ENCODE measurements at places on chromosomes 1 and 21.

GRCh38 chr21:18499761-18500376 lies 96.3 kb upstream of the TMPRSS15 start:
- DNase-seq, result no peak

- DNase-seq, result peak; percentile 65
Observed at GRCh38 chr1:30718636-30719405, 4.6 kb downstream of the MATN1 start.

DNA sequence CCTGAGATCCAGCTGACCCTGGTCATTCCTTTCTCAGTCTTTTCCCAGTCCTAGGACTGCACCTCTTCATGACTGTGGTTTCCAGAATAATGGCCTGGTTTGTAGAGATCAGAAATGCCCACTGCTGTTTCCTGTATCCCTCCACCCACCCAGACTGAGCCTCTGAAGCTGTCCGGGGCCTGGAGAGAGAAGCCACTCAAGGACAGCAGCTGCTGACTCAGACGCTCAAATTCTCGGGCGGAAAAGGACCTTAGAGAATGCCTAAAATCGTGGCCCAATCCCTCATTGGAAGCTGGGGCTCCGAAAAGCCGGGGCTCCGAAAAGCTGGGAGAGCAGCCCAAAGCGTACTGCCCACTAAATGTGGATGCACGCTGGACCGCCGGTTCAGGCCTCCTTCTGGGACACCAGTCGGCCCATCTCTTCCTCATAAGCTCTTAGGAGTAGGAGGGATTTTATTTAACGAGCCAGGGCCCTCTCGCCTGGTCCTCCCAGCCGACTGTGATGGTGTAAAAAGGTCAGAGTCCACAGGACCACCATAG lies 7.8 kb upstream of the GPR61 start:
- DNase-seq, result no peak

GRCh38 chr1:9787702-9788101 lies 36.1 kb downstream of the CLSTN1 start:
- peak; percentile 4 for DNase-seq

DNA sequence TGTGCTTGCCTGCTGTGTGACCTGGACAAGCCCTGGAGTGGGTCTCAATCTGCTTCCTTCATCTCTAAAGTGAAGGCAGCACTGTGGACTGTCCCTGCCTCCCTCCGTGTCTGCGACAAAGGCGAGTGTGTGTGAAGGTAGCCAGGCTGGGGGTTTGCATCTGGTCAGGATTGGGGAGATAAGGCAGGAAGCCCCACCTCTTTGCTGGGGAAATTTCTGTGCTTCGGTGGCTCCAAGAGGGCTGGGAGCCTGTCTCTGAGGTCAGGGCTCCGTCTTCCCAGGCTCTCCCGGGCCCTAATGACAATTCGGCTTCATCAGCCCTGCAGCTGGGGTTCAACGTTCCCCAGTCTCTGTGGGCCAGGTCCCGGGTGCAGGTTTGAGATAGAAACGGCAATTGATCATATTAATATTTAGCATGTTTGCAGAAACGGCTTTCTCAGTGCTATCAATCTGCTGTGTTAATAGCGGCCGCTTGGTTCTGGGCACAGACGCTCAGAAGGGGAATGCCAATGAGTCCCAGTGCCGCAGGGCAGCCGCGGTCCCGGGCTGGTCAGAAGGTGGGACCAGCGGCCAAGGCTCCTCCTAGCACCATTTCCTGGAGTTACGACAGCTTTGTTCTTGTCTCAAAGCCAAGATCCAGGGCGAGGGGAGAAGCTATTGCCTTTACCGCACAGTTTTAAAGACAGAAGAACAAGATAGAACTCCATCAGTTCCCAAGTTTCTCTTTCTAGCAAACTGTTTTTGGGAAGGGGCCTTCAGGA lies 105.7 kb downstream of the PRDM16 start:
- DNase-seq, result no peak

GRCh38 chr1:245566952-245567351 lies 412.2 kb downstream of the KIF26B start:
- DNase-seq, result no peak

DNA sequence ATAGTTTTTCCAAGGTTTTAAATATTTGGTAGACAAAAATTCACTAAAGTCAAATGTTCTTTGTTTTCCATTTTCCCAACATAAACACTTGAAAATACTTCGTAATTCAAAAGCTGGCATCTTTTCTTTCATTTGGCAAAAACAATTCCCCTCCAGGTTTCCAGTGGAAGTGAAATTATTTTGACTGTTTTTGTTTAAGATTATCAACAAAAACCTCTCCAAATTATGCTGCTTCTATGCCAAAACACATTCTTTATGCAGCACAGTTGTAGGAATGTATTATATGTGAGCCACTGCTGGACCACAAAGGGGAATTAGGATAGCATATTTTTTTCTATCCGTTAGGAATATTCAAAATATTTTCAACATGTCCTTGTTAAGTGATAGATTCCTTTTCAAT lies 44.1 kb downstream of the SLC5A9 start:
- DNase-seq, result no peak

- no peak for DNase-seq
Observed at GRCh38 chr1:109269212-109269980, 13.5 kb downstream of the PSRC1 start.

DNA sequence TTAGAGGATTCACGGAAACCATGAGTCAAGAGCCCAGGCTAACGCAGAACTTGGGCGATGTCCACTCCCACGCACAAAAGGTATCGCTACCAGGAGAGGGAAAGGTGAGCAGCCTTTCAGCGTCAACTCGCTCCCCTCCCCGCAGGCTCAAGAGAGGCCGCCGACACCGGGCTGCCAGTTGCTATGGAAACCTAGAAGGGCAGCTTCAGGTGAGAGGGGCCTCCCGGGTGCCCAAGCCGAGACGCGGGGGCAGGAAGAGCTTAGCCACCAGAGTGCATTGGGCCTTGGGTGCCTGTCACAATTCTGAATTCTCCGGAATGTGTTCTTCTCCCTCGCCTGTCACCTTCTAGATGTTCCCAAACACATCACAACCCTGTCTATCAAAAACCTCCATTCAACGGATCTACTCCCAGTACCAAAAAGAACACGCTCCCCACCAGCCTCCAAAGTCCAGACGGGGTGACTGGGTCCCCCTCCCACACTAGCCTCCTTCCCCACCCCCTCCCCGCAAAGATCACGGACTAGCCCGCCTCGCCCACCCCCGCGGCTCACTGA lies 694 bp downstream of the MEAF6 start:
- DNase-seq, result peak; percentile 14

- no peak for DNase-seq
Observed at GRCh38 chr1:37073152-37073853, 39.0 kb upstream of the GRIK3 start.

DNA sequence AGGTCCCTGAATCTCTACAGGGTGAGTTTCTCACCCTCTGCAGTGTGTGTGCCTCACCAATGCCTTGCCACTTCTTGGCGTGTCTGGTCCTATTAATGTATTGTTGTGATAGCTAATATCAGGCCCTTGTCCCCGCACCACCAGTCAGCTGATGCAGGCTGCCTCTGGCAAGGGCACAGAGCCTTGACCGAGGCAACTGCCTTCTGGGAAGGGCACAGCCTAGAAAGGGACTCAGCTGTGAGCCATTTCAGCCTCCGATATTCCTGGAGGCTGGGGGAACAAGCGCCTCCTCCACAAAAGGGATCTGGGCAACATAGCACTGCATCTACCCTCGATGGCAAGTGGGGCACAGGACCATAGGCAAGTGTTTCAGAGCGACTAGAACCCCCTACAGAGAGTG lies 27.0 kb downstream of the IL10RB start:
- DNase-seq, result no peak

GRCh38 chr1:161085165-161085564 lies 4.2 kb downstream of the NECTIN4 start:
- DNase-seq, result no peak

DNA sequence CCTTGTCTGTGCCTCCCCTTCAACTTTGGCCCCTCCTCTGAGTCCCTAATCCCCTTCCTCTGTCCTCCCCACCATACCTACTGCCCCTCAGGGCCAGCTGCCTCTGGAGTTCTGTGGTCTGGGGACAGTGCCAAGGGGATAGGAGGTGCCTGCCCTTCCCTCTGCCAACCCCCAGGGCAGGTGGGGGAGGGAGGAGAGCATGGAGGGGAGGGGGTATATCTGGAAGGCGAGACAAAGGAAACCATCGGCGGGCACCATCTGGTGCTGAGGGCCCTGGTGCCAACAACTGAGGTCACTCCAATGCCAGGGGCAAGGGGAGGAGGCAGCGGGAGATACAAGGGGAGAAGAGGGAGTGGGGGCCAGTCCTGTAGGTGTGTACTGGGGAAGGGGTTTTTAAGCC lies 9.6 kb downstream of the RAB25 start:
- no peak for DNase-seq

- no peak for DNase-seq
Observed at GRCh38 chr1:158493054-158493453, 21.0 kb downstream of the OR10R2 start.

DNA sequence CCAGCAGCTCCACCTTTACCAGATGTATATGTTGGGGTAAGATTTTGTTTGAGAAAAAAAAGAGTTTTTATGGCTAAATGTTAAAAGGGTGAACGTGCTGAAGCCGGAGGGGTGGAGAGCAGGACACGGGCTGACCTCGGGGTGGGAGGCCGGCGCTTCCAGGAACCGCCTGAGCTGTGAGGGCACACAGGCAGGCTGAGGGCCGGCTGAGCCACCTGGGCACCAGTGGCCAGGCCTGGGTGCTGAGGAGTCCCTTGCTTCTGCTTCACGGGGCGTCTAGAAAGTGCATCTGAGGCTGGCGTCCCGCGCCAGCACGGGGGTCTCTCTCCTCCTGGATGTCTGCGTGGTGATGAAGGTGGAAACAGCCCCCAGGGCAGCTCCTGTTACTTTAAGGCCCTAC lies 33.6 kb upstream of the ADARB1 start:
- DNase-seq, result no peak

DNA sequence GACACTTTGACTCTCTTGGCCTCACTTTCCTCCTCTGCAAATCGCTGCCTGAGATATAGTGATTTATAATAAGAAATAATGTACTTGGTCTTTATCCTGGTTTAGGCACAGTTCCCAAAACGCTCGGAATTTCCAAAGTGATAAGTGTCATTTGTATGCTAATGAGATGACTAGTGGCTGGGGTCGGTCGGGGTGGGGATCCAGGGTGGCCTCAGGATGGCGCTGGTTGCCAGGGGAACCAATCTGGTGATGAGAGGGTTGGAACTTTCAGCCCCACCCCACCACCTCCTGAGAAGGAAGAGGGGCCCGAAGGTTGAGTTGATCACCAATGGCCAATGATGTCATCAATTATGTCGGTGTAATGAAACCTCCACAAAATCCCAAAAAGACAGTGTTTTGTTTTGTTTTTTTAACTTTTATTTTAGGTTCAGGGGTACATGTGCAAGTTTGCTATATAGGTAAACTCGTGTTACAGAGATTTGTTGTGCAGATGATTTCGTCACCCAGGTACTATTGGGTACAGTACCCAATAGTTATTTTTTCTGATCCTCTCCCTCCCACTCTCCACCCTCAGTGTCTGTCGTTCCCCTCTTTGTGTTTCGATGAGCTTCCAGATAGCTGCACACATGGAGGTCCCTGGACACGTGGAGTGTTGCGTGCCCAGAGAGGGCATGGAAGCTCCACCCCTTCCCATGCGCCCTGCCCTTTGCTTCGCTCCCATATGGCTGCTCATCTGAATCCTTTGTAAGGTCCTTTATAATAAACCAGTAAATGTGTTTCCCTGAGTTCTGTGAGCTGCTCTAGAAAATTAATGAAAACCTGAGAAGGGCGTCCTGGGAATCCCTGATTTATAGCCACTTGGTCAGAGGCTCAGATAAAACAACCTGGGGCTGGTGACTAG lies 97.2 kb downstream of the KCNN3 start:
- peak; percentile 42 for DNase-seq

- DNase-seq, result no peak
Observed at GRCh38 chr1:233066087-233066486, 115.7 kb downstream of the NTPCR start.

GRCh38 chr1:171858696-171859095 lies 17.4 kb downstream of the DNM3 start:
- no peak for DNase-seq

GRCh38 chr1:3410142-3410925 lies 44.1 kb upstream of the ARHGEF16 start:
- no peak for DNase-seq

DNA sequence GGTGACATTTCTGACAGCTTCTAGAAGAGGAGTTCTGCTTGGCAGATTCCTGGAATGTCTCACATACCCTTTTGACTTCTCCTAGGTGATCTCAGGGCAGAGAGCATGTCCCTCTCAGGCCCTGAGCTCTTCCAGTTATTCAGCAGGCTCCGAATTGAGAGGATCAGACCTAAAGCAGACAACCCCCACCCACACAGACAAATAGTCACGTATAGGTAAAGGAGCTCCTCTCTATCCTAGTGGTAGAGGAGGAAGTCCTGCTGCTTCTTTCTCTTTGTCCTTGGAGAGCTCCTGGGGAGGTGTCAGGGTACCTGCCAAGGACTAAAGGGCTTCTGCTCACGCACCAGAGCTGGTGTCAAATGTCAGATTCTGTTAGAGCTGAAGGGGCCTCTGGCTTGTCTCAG lies 128.1 kb downstream of the IER5 start:
- no peak for DNase-seq

DNA sequence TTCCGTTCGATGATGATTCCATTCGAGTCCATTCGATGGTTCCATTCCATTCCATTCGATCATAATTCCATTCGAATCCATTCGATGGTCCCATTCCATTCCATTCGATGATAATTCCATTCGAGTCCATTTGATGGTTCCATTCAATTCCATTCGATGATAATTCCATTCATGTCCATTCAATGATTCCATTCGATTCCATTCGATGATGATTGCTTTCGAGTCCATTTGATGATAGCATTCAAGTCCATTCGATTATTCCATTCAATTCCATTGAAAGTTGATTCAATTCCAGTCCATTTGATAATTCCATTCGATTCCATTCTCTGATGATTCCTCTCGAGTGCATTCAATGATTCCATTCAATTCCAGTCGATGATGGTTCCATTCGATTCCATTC lies 3895.3 kb downstream of the SRGAP2C start:
- no peak for DNase-seq

DNA sequence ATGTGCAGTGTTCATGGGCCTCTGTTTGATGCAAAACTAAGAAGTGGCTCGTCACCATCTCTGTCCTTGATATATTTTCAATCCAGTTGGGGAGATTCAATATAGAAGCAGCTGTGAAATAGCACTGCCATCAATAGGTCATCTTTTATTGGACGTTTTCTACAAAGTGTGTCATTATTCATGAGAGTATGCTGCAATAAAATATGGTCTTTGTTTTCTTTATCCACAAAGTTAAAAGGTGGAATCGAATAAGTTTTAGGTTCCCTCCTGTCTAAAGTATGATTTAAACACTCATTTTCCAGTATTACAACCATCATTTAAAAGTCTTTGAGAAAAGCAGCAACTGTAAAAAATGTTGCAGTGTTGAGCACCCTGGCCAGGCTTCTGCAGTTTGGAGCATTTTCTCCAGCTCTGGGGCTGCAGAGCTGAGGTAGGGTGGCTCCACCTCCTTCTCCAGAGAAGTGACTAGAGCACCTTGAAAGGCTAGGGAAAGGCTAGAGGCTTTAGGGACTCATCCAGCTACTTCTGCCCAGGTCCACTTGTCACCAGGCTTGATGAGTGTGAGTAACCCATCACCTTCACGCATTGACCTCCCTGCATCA lies 56.5 kb upstream of the DNAH14 start:
- no peak for DNase-seq

All from T-cell (primary cell).